Activated CD4-positive, alpha-beta T cell treated with anti-CD3 and anti-CD28 coated beads, Interleukin-2, Interleukin-6, amounts not matched to agents 100 ng/mL and 50 ng/mL, durations not matched to agents 16 hours and 8 hours (primary cell): ENCODE measurements at places on chromosomes 7 and 10.
A peak's percentile ranks its signal among the peaks of the same experiment; 100 is the strongest.

DNA sequence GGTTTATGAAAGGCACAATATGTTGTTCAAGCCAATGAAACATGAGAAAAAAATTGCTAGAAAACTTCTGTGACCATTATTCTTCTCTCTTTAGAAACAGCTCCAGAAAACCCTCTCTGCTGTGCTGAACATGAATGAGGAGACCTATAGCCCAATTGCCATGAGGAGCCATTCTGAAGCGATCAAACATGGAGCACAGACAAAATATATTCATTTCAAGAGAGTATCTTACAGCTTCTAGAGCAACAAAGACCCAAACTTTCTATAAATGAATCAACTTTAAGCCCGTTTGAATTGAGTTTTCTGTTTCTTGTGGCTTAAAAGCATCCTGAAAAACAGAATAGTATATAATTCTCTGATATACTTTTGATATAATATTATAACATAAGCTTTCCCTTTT, 83.4 kb upstream of the UCN3 start:
- DNase-seq = peak; percentile 53

- no peak for DNase-seq
Observed at GRCh38 chr10:114881901-114882300, 56.1 kb upstream of the TRUB1 start.

DNA sequence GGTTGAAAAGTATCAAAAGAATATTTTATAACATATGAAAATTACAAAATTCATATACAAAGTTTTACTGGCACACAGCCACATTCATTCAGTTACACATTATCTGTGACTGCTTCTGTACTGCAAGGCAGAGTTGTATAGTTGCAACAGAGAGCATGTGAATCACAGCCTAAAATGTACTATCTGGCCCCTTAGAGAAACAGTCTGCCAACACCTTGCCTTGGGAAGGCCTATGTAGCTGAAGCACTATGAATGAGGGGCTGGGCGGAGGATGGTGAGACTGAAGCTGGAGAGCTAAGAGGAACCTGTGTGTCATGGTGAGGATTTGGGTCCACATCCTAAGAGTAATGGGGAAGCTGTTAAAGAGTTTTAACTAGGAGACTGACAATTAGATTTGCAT, 35.7 kb downstream of the PDZD8 start:
- DNase-seq = no peak

- no peak for DNase-seq
Observed at GRCh38 chr10:98253499-98253898, 14.5 kb downstream of the LOXL4 start.

- no peak for DNase-seq
Observed at GRCh38 chr10:35632027-35632426, 10.1 kb downstream of the FZD8 start.

DNA sequence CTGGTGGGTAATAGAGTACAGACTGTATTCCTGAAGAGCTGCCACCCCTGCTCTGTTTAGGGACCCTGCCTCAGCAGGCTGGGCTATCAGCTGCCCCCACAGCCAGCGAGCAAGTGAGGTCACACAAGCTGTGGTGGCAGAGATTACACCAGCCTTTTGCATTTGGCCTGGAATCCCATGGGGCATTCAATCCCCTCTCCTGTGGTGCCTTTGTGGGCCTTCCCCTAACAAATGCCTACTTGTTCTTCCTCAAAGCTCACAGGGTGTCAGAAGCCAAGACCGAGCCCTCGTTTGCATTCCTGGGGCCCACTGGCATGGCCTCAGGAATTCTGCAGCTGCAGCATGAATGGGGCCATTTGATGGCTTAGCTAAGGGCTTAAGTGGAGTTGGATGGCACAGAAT, 212.7 kb upstream of the PHYHIPL start:
- no peak for DNase-seq

- DNase-seq = no peak
Observed at GRCh38 chr7:101744588-101744987, 72.8 kb upstream of the CUX1 start.

DNA sequence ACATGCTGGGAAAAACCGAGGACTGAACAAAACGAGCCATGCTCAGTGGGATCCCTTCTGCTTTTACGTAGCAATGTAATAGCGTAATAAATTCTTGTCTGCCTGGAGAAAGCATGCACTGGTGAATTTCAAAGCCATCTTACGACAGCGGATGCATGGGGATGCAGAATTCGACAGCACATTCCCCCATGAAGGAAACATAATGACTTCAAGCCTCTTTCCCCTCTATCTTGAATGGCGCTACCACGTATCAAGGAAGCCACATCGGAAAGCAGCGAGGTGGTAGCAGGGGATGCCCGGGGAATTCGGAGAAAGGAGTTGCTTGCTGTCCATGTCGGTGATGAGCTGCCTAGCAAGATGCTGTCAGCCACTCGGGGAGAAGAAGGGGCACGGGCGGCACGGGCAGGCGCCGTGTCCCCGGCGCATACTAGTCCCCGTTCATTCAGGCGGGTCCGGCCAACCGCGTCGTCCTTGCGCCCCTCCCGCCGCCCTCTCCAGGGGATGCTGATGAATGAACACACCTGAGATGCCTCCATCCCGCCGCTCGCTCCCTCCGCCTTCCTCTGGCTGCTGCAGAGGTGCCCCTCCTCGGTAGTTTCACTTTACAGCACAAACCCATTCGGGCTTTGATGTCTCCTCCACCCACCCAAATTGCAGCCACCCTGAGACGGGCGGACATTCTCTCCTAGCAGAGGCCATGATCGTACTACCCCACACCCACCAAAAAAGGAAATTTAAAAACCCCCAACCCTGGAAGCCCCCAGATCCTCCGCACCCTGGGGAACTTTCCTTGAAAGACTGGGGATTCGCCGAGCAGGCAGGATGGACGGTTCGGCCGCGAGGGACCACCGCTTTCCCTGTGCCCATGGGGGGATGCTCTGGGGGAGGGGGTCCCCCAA, 644 bp downstream of the SORBS1 start:
- DNase-seq = peak; percentile 36

DNA sequence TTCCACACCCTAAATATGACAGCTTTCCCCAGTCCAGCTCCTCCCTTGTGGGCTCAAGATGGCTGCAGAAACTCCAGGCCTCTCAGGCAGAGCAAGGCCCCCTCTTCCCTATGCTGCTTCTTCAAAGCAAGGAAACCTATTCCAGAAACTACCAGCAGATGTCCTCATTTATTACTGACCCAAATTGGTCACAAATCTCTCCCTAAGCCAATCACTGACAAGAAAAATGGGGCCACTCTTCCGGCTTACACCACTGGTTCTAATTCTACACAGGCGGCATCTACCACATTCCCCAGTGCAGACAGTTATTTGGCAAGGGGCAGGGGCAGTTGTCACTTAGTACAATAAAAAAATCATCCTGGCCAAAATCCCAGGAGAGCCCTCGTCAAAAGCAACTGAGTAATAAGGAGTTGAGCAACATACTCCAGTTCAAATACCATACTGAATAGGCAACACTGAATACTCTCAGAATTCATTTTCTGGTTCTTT, 150.4 kb downstream of the SFMBT2 start:
- DNase-seq = peak; percentile 66

DNA sequence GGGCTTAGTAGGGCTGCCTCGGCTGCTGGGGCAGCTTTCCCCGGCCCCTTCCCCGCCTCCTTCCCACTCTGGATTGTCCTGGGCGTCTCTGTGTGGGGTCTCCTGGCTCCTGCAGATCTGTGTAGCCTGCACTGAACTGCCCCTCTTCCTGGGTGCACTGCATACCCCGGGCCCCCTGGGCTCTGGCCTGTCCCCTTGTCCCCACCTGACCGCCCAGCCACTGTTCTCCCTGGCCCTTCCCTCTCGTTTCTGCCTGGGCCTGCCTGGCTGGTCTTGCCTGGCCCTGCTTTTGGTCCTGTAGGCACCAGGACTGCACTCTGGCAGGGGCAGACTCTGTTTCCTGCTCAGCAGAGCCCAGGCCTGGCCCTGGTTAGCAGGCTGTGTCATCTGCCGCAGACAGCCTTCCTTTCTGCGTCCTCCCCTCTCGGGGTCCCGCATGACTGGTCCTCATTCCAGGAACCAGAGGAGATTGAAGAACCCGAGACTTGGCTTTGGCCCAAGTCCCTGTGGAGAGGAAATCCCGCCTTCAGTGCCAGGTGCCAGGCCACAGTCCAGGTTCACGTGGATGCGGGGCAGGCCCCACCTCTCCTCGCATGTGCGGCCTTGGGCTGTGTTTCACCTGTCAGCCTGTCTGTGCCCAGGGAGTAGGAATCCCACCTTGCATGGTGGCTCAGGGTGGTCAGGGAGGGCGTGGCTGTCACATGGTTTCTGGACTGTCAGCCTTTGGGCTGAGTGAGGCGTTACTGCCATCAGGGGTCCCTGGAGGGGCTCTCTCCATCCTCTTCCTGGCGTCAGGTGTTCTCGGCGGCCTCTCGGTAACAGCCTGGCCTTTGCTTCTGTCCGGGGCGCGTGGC, 9.2 kb downstream of the INPP5A start:
- no peak for DNase-seq

- no peak for DNase-seq
Observed at GRCh38 chr10:108556186-108556585, 1367.1 kb downstream of the XPNPEP1 start.

- DNase-seq = no peak
Observed at GRCh38 chr10:22111260-22111659, 106.6 kb downstream of the EBLN1 start.

DNA sequence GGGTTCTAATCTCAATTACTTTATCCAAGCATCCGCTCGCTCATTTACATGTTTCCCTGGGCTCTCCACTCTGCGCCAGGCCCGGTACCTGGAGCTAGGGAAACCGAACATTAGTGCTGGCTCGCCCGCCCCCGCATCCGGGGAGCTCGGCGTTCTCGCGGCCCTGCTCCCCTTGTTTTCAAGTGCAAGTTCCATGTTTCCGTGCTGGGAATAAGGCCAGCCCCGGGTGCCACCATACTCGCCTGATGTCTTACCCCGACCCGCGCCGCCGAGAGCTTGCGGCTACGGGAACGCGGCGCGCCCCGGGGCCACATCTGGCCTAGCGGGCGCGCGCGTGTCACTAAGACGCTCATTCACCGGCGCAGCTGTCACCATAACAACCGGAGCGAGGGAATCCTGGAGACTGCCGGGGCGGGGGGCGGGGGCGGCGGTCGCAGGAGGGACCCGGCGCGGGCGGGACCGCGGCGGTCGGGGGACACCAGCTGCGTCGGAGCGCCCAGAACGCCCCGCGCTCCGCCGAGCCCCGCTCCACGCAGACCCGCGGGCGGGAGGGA, at the start of gene NEURL1:
Gene NEURL1 (plus strand): TSS at position 344 of the 554 bp plus-strand sequence. CDS start 683 bp downstream, outside the sequence.
- DNase-seq = no peak

DNA sequence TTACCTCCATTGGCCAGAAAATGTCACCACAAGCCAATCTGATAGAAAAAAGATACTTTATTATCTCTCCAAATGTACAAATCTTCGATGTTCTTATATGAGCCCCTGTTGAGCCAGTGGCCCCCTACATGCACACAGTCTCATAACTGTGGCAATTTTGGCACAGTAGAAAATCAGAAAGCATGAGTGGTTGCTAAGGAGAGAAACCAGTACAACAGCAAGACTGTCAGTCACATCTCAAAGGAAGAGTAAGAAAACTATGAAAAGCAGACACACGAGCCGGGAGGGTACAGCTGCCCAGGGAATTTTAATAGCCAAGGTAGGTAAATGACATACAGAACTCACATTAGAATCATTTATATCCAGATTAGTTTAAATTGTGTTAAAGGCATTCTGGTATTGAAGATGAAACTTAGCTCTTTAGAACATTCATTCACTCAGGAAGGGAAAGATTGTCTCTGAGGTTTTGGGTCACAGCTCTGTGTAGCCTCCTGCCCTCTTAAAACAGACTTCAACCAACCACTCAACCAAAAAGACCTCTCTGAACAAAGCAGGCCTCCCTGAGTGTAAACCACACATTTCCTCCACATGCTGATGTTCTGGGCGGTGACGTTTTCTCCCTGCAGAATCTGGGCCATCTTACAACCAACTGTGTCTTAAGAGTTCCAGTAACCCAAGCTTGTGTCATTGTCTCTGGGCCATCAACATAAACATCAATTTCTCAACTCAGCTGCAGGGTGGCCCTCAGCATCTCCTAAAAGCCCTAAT, 80.8 kb upstream of the ADAM12 start:
- peak; percentile 22 for DNase-seq

GRCh38 chr10:24305551-24306506, 96.9 kb downstream of the KIAA1217 start:
- DNase-seq = no peak

- no peak for DNase-seq
Observed at GRCh38 chr7:2639181-2639681, 7.4 kb downstream of the TTYH3 start.

- DNase-seq = no peak
Observed at GRCh38 chr10:62464308-62464707, 90.1 kb downstream of the ZNF365 start.
